ENCODE measurements at places on chromosomes 7 and 10.

- DNase-seq = no peak
Measured at GRCh38 chr7:6615723-6616555, 529 bp downstream of the ZNF853 start.

- DNase-seq = no peak
Measured at GRCh38 chr10:101780187-101780817, 2.9 kb downstream of the NPM3 start.

DNA sequence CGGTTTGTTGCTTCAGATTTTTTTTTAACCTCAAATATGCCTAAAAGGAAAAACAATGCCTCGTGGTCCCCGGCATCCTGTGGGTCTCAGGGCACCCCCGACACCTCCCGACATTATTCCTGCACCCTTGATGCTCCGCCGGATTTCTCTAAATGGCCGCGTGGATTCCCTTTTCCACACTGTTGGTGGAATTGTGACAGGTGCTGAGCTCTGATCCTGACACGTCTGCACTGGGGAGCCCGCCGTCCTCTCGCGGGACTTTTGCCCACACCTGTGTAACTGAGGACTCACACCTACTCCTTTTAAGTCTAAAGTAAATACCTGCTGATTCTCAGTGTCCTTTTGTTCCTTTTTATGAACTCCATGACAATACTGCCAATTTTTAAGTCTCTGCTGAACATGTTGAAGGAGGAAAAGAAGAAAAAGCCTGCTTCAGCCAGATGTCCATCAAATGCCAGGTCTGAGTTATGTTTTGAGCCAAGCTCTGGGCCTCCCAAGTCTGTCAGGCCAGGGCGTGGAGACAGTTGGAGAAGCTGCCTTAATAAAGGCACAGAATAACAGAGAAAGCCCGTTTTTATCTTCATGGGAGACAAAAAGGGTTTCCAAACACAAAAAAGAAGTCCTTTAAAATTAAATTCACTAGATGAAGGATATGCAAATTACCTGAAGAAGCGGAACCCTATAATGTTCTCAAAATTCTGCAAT, 568.2 kb downstream of the DNAJB6 start:
- no peak for DNase-seq

- no peak for DNase-seq
Measured at GRCh38 chr7:149776289-149776688, 2.9 kb upstream of the ZNF467 start.

- no peak for DNase-seq
Measured at GRCh38 chr10:131140606-131141005, 170.9 kb downstream of the TCERG1L start.

Data from stimulated activated naive CD4-positive, alpha-beta T cell (primary cell).